Activated naive CD8-positive, alpha-beta T cell treated with anti-CD3 and anti-CD28 coated beads, Interleukin-2, amount 50 U/mL, for 24 hours (primary cell): ENCODE measurements at places on chromosomes 4 and X.

- no peak for DNase-seq
Measured at GRCh38 chr4:36039026-36039425, 205.3 kb downstream of the ARAP2 start.

- DNase-seq: peak; percentile 39
Measured at GRCh38 chr4:4541040-4541631, 712 bp downstream of the STX18 start.

GRCh38 chr4:113851816-113852215 lies 90.3 kb upstream of the CAMK2D start:
- no peak for DNase-seq

GRCh38 chrX:69055193-69055592 lies 110.1 kb downstream of the PJA1 start:
- no peak for DNase-seq

DNA sequence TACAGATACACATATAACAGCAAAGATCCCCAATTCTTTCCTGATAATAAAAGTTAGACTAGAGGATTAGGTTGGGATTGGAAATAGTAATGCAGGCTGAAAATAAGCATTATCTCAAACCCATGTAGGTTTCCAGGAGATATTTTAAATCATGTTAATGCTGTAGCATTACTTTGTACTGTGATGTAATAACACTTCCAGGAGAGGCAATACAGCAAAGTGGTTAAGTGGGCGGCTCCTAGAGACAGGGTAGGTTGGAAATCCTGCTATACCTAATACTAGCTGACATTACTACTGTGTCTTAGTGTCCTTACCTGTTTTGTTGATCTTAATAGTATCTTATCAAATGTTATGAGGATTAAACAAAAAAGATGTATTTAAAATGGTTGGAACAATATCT lies 9.6 kb downstream of the PAICS start:
- DNase-seq: no peak

- no peak for DNase-seq
Measured at GRCh38 chrX:63761639-63762038, 23.4 kb downstream of the ARHGEF9 start.
